ENCODE measurements at places on chromosomes 3 and 15.
A peak's percentile ranks its signal among the peaks of the same experiment; 100 is the strongest.

GRCh38 chr3:109275702-109276293 is 40.5 kb downstream of the DPPA2 start:
- no peaks in the 10 kb centered on the region for H3K36me3 ChIP-seq
- H3K4me3 ChIP-seq: no peak overlapping the region
- no peak overlapping the region for H3K27ac ChIP-seq
- H3K27me3 ChIP-seq: no peaks in the 10 kb centered on the region
- peak; percentile 85 for DNase-seq
- no peaks in the 10 kb centered on the region for H3K4me1 ChIP-seq

GRCh38 chr3:134407239-134407625 is 33.0 kb upstream of the AMOTL2 start:
- peak; percentile 94 for DNase-seq
- peaks cover 4% of the 10 kb centered on the region for H3K4me1 ChIP-seq
- H3K4me3 ChIP-seq: no peak overlapping the region
- peak overlapping the region; percentile 77 for H3K27ac ChIP-seq

- H3K36me3 ChIP-seq: no peaks in the 10 kb centered on the region
- no peak overlapping the region for H3K4me3 ChIP-seq
Observed at GRCh38 chr15:70530906-70531305, 232.5 kb downstream of the UACA start.

DNA sequence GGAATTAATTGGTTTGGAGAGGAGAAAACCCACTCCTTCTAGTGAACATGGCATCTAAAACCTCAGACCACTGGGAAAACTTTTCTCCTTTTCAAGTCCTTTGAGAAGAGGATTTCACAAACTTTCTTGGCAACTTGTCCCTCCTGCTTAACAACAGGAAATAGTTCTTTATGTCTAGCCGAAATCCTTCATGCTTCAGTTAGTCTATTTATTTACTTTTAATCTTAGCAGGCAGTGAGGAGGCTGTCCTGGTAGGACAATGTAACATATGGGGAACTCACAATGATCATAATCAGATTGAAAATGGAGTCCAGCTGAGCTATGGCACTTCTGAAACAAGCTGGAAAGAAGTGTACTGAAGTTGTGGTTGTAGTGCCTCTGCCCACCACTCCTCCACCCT is 50.6 kb downstream of the KY start:
- H3K36me3 ChIP-seq: no peaks in the 10 kb centered on the region
- no peak for DNase-seq
- H3K27ac ChIP-seq: no peak overlapping the region
- no peak overlapping the region for H3K4me3 ChIP-seq

DNA sequence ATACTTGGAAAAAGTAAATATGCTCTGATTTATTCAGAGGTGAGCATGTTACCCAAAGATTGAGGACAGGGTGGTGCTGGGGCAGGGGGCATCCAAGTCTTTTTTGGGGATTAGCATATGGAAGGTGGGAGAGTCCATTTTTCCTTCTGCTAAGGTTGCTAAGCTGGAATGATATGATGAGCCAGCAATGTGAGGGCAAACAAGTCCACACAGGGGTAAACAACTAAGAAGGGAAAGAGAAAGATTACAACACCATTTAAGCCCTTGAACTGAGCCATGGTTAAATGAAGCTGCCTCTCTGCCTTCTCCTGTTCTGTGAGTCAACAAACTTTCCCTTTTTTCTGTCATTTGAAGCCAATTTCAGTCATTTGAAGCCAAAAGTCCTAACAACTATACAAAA is 89.0 kb downstream of the RPL22L1 start:
- no peaks in the 10 kb centered on the region for H3K27me3 ChIP-seq
- H3K4me1 ChIP-seq: no peaks in the 10 kb centered on the region
- no peak overlapping the region for H3K27ac ChIP-seq
- DNase-seq: no peak
- no peak overlapping the region for H3K4me3 ChIP-seq

- no peak overlapping the region for H3K4me3 ChIP-seq
- H3K27me3 ChIP-seq: no peaks in the 10 kb centered on the region
- no peaks in the 10 kb centered on the region for H3K4me1 ChIP-seq
Observed at GRCh38 chr3:53996141-53996874, 104.6 kb upstream of the SELENOK start.

DNA sequence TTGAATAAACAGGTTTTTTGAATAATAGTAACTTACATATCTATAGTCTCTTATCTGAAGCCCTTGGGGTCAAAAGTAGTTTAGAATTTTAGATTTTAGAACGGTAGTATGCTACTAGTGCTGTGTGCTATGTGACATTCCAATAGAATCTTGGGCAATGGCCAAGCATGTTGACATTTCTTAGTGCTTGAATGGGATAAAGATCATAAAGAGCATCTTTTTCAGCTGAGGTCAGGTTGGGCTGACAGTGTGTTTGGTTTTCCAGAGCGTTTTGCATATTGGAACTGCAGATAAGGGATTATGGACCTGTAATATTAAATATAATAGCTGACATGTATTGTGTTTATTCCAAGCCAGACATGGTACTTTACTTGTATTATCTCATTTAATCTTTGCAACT is 32.1 kb downstream of the CNTN4 start:
- no peak overlapping the region for H3K4me3 ChIP-seq
- H3K27me3 ChIP-seq: no peaks in the 10 kb centered on the region
- H3K4me1 ChIP-seq: peaks cover 2% of the 10 kb centered on the region
- H3K36me3 ChIP-seq: no peaks in the 10 kb centered on the region
- no peak overlapping the region for H3K27ac ChIP-seq
- DNase-seq: no peak

DNA sequence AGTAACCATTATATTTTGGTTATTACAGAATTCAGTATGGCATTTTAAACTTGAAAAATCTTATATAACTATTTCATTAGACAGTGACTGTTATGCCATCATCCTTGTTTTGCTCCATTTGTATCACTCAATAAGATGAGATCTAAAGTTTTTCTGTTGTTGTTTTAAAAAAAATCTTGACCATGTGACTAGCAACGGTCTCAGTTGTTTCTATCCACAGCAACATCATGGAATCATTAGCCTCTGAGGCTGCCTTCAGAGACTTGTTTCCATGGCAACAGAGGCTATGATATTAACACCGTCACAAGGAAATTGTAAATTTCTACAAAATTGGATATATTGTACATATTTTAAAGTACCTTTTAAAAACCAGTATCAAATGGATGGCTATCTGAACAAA is 129.8 kb downstream of the DLG1 start:
- H3K27ac ChIP-seq: no peak overlapping the region
- no peaks in the 10 kb centered on the region for H3K4me1 ChIP-seq
- H3K4me3 ChIP-seq: no peak overlapping the region

- H3K27me3 ChIP-seq: no peaks in the 10 kb centered on the region
- no peak overlapping the region for H3K4me3 ChIP-seq
- no peaks in the 10 kb centered on the region for H3K4me1 ChIP-seq
- no peaks in the 10 kb centered on the region for H3K36me3 ChIP-seq
- no peak overlapping the region for H3K27ac ChIP-seq
- DNase-seq: no peak
Observed at GRCh38 chr15:38826880-38827279, 262.3 kb upstream of the RASGRP1 start.

- no peaks in the 10 kb centered on the region for H3K36me3 ChIP-seq
- no peak overlapping the region for H3K27ac ChIP-seq
- DNase-seq: no peak
- no peaks in the 10 kb centered on the region for H3K27me3 ChIP-seq
Observed at GRCh38 chr15:89448825-89449224, 47.6 kb downstream of the RHCG start.

DNA sequence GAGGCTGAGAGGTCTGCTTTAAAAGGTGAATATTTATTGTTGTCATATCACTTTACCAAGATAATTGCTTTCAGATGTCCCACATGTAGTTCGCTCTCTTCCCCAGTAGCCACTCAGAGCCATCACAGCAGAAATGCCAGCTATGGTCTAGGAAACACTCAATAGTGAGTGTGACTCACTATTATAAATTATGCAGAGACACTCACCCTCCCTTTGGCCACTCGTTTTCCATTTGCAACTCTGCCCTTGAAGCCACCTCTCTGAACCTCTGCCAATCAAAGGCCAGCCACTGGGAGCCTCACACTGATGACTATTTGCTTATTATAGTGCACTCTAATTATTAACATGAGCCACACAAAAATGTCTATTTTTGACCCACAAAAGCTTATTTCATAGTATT is 328.1 kb upstream of the ATP10A start:
- peaks cover 2% of the 10 kb centered on the region for H3K4me1 ChIP-seq
- no peak overlapping the region for H3K27ac ChIP-seq
- no peaks in the 10 kb centered on the region for H3K27me3 ChIP-seq
- H3K36me3 ChIP-seq: no peaks in the 10 kb centered on the region
- H3K4me3 ChIP-seq: no peak overlapping the region
- no peak for DNase-seq

- H3K27me3 ChIP-seq: no peaks in the 10 kb centered on the region
- no peaks in the 10 kb centered on the region for H3K4me1 ChIP-seq
- no peak overlapping the region for H3K4me3 ChIP-seq
- H3K27ac ChIP-seq: no peak overlapping the region
Observed at GRCh38 chr3:143585720-143586456, 262.4 kb downstream of the SLC9A9 start.

- no peak overlapping the region for H3K27ac ChIP-seq
- no peaks in the 10 kb centered on the region for H3K4me1 ChIP-seq
- no peaks in the 10 kb centered on the region for H3K27me3 ChIP-seq
- H3K4me3 ChIP-seq: no peak overlapping the region
Observed at GRCh38 chr3:116306720-116307119, 138.6 kb downstream of the LSAMP start.

DNA sequence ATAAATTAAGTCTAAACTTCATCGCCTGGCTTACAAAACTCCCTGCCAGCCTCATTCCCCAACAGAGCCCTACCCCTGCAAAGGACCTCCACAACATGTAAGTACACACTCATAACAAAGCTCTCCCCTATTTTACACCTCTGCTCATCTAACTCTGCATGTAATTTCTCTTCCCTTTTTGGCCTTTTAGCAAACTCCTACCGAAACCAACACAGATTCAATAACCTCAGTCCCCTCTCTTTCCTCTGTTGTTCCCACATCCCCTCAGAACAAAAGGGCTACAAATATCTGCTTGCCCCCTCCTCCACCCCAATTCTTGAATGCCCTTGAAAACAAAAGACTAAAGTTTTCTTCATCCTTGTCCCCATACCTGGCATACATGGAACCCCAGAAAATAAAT is 662 bp downstream of the UBL7 start:
- H3K4me3 ChIP-seq: peak overlapping the region; percentile 77
- no peaks in the 10 kb centered on the region for H3K36me3 ChIP-seq
- H3K27ac ChIP-seq: peak overlapping the region; percentile 31
- H3K4me1 ChIP-seq: peaks cover 1% of the 10 kb centered on the region

DNA sequence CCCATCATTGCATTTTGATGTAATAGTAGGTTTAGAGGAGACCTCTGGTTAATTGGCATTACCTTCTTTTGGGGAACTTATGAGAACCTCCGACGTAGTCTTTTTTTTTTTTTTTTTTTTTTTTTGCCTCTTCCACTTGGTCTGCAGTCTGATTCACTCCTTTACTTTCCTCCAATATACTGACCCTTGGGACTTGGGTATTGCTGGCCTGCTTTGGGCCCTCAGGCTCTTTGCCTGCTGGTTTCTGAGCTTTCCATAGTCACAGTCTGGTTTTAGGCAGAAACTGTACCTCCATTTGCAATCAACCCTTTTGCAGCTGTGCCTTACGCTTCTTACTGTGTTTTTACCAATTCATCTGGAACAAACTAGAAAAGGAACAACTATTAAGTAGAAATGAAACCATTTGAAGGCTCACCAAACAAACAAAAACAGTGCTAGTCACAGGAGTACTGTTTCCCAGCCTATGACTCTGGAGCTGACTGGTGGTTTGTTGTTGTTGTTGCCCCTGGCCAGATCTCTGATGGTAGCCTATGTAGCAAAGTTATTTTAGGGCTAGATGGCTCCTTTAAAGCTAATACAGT is 272.8 kb downstream of the BBX start:
- no peak for DNase-seq
- H3K36me3 ChIP-seq: no peaks in the 10 kb centered on the region
- no peaks in the 10 kb centered on the region for H3K4me1 ChIP-seq

GRCh38 chr15:96578393-96578792 is 247.9 kb downstream of the NR2F2 start:
- H3K36me3 ChIP-seq: no peaks in the 10 kb centered on the region
- DNase-seq: no peak
- H3K27ac ChIP-seq: no peak overlapping the region
- no peaks in the 10 kb centered on the region for H3K27me3 ChIP-seq
- no peak overlapping the region for H3K4me3 ChIP-seq

DNA sequence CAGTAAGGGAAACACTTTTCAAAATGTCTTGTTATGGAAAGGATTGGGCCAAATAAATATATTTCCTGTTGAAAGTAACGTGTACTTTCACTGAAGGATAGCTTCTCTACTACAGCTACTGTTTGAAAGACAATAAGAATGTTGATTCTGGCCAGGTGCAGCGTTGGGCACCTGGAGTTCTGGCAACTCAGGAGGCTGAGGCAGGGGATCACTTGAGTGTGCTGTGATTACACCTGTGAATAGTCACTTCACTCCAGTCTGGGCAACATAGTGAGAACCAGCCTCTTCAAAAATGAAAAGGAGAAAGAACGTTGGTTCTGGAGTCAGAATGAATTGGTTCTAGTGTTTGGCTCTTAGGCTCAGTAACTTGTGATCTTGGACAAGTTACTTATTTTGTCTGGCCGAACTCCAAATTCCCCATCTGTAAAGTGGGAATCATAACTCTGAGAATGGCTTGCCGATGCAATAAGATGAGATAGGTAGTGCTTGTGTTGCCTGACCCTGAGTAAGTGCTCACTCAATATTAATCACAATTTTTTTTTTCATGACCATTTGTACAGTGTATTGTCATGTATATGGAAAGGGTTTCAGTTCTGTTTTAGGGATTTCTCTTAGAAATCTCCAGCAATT is 310.8 kb downstream of the PTPRG start:
- no peaks in the 10 kb centered on the region for H3K27me3 ChIP-seq
- H3K27ac ChIP-seq: no peak overlapping the region
- no peaks in the 10 kb centered on the region for H3K36me3 ChIP-seq
- H3K4me1 ChIP-seq: peaks cover 21% of the 10 kb centered on the region

- no peaks in the 10 kb centered on the region for H3K27me3 ChIP-seq
- no peak overlapping the region for H3K4me3 ChIP-seq
- no peaks in the 10 kb centered on the region for H3K36me3 ChIP-seq
Observed at GRCh38 chr3:45868213-45868612, 18.1 kb upstream of the CCR9 start.

All from mesendoderm (in vitro differentiated cells).